ENCODE measurements at places on chromosomes 4 and X. TPM values are rescaled to one million over a fixed set of nuclear protein-coding genes. Genes with fewer than 3 reads are reported as not detected.

DNA sequence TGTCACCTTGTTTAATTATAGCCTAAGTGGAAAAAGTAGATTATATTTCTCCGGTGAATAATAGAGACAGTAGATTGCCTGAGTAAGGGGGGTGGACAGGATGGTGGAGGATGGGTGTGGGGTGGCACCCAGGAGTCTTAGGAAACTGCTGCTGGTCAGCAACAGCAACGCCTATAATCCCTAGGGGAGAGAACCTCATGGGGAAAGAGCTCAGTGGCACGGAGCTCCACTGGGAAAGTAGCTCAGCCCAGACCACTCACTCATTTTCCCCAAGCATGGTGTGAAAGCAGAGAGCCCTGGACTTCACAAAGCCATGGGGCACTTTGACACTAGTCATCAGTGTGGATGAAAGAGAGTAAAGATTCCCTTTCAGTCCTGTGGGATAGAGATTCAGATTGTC is 31.1 kb downstream of the METTL14 start:
- no peak for DNase-seq

GRCh38 chr4:93199492-93199891 is 629.1 kb upstream of the ATOH1 start:
- DNase-seq = peak; percentile 80

GRCh38 chr4:121711263-121712000 is 14.7 kb upstream of the ANXA5 start:
- no peak for DNase-seq

GRCh38 chr4:18566970-18567799 is 545.6 kb upstream of the LCORL start:
- DNase-seq = no peak

Gene POU3F4
- 12.1 TPM for polyA plus RNA-seq

All from spinal cord (tissue), 10 donors.